CD14-positive monocyte (primary cell): ENCODE measurements at places on chromosomes 4 and X. TPM values are rescaled to one million over a fixed set of nuclear protein-coding genes. Genes with fewer than 3 reads are reported as not detected.

Gene MAGEB1
- not detected in 2 replicates for polyA plus RNA-seq

Gene FMR1NB
- not detected for polyA plus RNA-seq

DNA sequence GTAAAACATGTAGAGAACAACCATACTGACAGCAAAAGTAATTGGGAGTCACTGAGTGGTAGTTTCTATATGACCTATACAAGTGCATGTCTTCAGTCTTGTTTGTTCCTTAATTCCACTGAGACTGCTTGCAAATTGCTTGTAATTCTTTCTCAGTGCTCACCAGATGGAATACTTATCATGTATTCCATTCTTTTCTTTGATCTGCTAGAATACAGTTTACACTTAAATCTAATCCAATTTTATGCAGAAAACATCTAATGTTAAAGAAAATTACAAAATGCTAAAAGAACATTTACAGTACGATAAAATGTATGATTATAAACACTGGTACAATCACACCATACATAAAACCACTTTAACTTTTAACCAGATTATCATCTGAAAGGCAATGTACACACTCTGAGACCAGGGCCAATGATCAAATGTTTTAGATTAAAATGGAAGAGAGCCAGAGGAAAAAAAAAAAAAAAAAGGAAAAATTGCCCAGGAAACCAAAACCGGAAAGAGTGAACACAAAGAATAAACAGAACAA lies 741.4 kb downstream of the FAT4 start:
- no peaks in the 10 kb centered on the region for H3K4me1 ChIP-seq
- H3K4me3 ChIP-seq = no peak overlapping the region
- no peaks in the 10 kb centered on the region for H3K36me3 ChIP-seq

DNA sequence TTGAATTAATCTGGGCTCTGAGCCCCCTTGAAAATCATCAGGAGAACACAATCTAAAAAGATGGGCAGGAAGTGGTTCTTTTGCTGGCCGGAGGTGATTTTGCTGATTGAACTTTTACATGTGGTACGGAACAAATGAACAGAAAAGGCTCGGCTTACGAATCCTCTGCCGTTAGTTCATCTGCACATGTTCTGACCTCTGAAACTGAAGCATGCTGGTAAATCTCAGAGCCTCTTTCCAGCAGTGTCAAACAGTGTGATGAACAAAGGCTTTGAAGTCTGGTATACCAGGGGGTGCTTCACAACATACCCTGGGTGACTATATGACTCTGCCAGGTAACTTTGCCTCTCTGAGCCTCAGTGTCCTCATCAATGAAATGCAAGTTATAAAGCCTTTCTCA lies 194.2 kb upstream of the C1QTNF7 start:
- no peaks in the 10 kb centered on the region for H3K27me3 ChIP-seq
- no peaks in the 10 kb centered on the region for H3K36me3 ChIP-seq
- peaks cover 22% of the 10 kb centered on the region for H3K4me1 ChIP-seq
- peak; percentile 14 for DNase-seq
- H3K27ac ChIP-seq = no peak overlapping the region

DNA sequence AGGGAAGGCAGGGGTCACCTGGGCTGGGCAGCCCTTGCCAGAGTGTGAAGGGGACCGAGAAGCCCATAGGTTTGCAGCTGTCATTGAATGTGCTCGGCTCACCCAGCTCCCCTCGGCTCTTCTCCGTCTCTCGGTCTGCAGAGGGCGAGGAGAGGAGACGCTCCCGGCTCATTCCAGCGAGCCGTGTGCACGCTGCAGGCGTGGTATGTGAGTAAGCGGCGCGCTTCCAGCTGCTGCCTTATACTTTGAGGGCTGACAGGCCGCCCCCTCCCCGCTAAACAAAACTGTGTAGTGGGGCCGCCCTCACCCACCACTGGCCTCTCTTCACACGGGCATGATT lies 23.0 kb upstream of the BCORL1 start:
- H3K4me3 ChIP-seq = no peak overlapping the region
- H3K27me3 ChIP-seq = no peaks in the 10 kb centered on the region
- DNase-seq = no peak

DNA sequence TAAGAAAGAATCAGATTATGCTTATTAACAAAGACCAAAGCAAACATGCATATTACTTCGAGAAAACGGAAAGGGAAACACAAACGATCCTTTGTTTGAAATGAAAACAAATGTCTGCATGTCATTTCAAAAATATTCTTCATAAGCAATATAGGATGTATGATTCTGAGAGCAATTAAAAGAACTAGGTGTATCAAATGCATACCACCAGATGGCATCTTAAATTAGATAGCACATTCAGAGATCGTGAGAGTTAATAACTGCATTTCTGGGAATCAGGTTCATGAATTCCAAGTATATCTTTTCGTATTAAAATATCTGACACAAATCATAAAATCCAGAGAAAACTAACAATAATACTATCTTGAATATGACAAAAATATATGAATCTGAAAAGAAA lies 159.5 kb downstream of the PPP3CA start:
- H3K36me3 ChIP-seq = peaks cover 10% of the 10 kb centered on the region
- no peak overlapping the region for H3K27ac ChIP-seq
- DNase-seq = no peak
- H3K27me3 ChIP-seq = no peaks in the 10 kb centered on the region
- no peaks in the 10 kb centered on the region for H3K4me1 ChIP-seq

GRCh38 chr4:26404743-26405206 lies 84.0 kb downstream of the RBPJ start:
- DNase-seq = no peak
- no peaks in the 10 kb centered on the region for H3K27me3 ChIP-seq
- H3K4me3 ChIP-seq = no peak overlapping the region
- peaks cover 4% of the 10 kb centered on the region for H3K4me1 ChIP-seq

GRCh38 chr4:20687864-20688263 lies 12.4 kb upstream of the PACRGL start:
- DNase-seq = no peak
- no peaks in the 10 kb centered on the region for H3K27me3 ChIP-seq
- no peak overlapping the region for H3K27ac ChIP-seq
- no peaks in the 10 kb centered on the region for H3K4me1 ChIP-seq
- no peak overlapping the region for H3K4me3 ChIP-seq

DNA sequence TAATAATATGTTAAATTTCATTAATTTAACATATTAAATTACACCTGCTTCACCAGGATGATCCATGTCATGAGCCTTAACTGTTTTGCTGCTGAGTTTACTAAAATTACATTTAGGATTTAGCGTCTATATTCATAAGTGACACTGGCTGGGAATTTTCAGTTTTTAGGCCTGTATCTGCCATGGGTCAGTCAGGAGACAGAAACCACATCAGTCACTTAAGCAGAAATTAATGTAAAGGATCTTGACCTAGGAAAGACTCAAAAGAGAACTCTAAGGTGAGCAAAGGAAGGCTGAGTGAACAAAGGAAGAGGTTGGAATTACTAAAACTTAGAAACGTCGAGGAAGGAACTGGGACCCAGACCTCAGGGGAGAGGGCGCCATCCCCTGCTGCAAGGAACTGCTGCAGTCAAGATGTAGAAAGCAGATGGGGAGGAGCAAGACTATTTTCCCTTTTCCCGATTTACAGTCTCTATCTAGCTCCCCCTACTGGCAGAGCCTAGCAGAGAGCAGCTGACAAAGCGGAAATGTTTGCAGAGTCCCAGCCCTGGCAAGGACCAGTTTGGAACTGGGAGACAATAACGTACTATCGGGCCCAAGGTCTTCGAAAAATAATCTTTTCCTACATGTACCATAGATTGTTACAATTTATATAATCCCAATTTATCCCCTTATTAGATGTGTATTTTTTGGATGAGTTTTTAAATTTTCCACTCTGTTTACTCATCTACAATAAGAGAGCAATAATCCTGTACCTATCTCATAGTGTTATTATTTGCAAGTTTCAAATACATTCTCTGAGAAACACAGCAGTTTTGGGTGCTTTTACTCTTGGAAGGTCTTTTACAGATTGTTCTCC lies 22.6 kb upstream of the RBBP7 start:
- H3K4me1 ChIP-seq = peaks cover 7% of the 10 kb centered on the region
- DNase-seq = peak; percentile 59
- peaks cover 9% of the 10 kb centered on the region for H3K27me3 ChIP-seq
- H3K27ac ChIP-seq = no peak overlapping the region

Gene SLC38A5
- polyA plus RNA-seq = 0.60 and 0.83 TPM in 2 replicates

- no peaks in the 10 kb centered on the region for H3K4me1 ChIP-seq
- H3K4me3 ChIP-seq = no peak overlapping the region
- peak overlapping the region; percentile 43 for H3K27ac ChIP-seq
- H3K36me3 ChIP-seq = peaks cover 11% of the 10 kb centered on the region
- no peaks in the 10 kb centered on the region for H3K27me3 ChIP-seq
Observed at GRCh38 chr4:128980816-128981326, 112.5 kb downstream of the SCLT1 start.

Gene ARX
- polyA plus RNA-seq = not detected in 2 replicates

DNA sequence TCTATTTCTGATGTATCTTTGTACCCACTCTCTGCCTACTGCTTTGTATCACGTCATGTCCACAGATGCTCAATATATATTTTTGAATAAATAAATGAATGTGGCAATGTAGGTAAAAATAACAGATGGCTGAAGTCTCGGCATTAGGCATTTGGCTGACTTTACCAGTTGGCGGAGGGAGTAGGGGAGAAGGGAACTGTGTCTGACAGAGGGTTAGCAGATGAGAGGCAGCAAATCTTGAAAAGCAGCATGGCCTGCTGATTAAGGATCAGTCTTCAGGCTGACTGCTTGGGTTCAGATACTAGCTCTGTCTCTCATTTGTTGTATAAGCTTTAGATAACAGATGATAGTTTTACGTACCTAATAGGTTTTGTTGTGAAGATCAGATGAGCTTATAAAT lies 31.9 kb upstream of the RASGEF1B start:
- H3K4me3 ChIP-seq = no peak overlapping the region
- H3K4me1 ChIP-seq = peaks cover 47% of the 10 kb centered on the region
- peak overlapping the region; percentile 100 for H3K27ac ChIP-seq

- no peak overlapping the region for H3K27ac ChIP-seq
- no peaks in the 10 kb centered on the region for H3K4me1 ChIP-seq
- DNase-seq = no peak
Observed at GRCh38 chrX:8345473-8345872, 119.2 kb upstream of the VCX3B start.

GRCh38 chrX:150012647-150013381 lies 74.5 kb upstream of the EOLA2 start:
- no peaks in the 10 kb centered on the region for H3K27me3 ChIP-seq
- no peaks in the 10 kb centered on the region for H3K4me1 ChIP-seq
- no peak for DNase-seq
- H3K36me3 ChIP-seq = no peaks in the 10 kb centered on the region
- H3K4me3 ChIP-seq = no peak overlapping the region
- no peak overlapping the region for H3K27ac ChIP-seq

Gene PLP1
- not detected for polyA plus RNA-seq

DNA sequence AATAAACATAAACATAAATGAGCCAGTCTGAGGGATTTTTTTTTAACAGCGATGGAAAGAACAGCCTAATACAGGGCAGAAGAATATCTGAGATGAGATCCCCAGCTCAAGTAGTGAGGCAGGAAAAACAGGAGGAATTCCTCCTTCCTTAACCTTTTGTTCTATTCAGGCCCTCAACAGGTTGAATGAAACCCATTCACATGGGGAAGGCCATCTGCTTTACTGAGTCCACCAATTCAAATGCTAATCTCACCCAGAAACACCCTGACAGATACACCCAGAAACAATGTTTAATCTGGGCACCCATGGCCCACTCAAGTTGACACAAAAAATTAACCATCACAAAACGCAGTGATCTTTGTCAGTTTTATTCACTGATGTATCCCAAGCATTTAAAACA lies 45.5 kb downstream of the SMIM31 start:
- no peak for DNase-seq
- no peaks in the 10 kb centered on the region for H3K36me3 ChIP-seq
- H3K27me3 ChIP-seq = no peaks in the 10 kb centered on the region
- no peak overlapping the region for H3K4me3 ChIP-seq
- H3K4me1 ChIP-seq = no peaks in the 10 kb centered on the region

- H3K4me3 ChIP-seq = no peak overlapping the region
- no peaks in the 10 kb centered on the region for H3K36me3 ChIP-seq
- no peaks in the 10 kb centered on the region for H3K27me3 ChIP-seq
- no peak overlapping the region for H3K27ac ChIP-seq
Observed at GRCh38 chrX:9494771-9495170, 29.9 kb downstream of the TBL1X start.

- peaks cover 11% of the 10 kb centered on the region for H3K4me1 ChIP-seq
- no peak overlapping the region for H3K4me3 ChIP-seq
- peaks cover 30% of the 10 kb centered on the region for H3K27me3 ChIP-seq
- no peak overlapping the region for H3K27ac ChIP-seq
- DNase-seq = no peak
Observed at GRCh38 chrX:137052643-137053235, 18.9 kb upstream of the GPR101 start.

DNA sequence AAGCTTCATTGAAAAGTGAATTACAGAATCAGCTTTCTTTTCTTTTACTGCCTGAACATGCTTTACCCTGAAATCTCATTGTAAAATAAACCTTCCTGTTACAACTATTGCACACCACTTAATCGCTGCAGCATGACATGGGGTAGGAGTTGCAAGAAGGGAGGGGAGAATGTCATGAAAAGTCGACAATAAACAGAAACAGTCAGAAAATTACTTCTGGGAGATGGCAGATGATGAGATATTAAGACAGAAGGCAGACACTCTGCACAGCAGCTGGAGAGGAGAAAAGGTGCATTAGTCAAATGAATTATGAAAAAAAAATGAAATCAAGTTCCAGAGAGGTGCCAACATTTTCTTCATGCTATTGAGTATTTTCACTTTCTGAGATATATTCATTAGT lies 287.7 kb downstream of the PCDH7 start:
- no peaks in the 10 kb centered on the region for H3K4me1 ChIP-seq
- H3K36me3 ChIP-seq = no peaks in the 10 kb centered on the region
- no peak overlapping the region for H3K27ac ChIP-seq
- no peaks in the 10 kb centered on the region for H3K27me3 ChIP-seq

DNA sequence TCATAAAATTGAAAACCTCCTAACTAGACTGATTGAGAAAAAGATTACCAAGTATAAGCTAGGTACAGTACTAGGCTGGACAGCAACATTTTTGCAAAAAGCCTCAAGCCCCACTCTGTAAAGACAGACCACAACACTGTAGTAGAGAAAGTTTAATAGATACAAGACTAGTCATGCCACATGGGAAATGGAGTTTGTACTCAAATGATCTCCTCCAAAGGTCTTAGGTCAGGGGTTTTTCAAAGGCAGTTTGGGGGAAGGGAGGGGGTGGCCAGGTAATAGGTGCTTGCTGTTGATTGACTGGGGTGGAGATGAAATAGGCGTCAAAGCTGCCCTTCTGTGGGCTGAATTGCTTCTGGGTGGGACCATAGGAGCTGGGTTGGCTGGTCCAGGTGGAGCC lies 14.2 kb downstream of the CNGA1 start:
- H3K4me1 ChIP-seq = no peaks in the 10 kb centered on the region
- DNase-seq = no peak
